ENCODE measurements at places on chromosomes 7 and 10.

- DNase-seq = no peak
Measured at GRCh38 chr10:117552701-117553141, 10.2 kb downstream of the EMX2 start.

DNA sequence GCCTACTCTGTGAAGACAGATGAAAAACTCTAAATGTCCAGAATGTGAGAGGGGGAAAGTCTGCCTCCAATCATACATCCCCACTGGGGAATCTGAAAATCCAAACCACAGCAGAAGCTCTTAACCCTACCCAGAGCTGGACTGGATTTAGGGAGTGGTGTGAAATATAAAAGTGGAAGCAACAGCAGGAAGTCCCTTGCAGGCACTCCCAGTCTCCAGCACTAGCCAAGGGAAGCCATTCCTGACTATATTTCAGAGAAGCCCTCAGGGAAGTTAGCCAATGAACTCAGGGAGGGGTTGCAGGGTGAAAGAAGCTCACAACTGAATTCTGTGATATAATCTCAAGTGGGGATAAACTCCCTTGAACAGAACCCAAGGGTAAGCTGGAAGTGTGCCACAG, 51.5 kb downstream of the CRPPA start:
- DNase-seq = no peak

- DNase-seq = no peak
Measured at GRCh38 chr10:123897146-123897545, 5.5 kb upstream of the CPXM2 start.

DNA sequence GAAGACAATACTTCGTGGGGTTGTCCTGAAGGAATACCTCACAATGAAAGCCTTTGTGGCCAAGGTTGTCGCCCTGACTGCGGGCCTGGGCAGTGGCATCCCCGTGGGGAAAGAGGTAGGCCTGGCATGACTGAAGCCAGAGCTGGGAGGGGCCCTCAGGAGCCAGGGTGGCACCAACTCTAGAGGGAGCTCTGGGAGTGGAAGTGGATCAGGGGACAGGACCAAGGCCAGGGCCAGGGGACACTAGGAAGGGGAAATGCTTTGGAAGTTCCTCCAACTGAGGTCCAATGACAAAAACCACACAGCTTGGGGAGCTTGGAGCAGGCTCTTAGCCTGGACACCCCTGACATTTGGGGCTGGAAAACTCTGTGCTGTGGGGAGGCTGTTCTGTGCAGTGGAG, 5.8 kb downstream of the CLCN1 start:
- no peak for DNase-seq

DNA sequence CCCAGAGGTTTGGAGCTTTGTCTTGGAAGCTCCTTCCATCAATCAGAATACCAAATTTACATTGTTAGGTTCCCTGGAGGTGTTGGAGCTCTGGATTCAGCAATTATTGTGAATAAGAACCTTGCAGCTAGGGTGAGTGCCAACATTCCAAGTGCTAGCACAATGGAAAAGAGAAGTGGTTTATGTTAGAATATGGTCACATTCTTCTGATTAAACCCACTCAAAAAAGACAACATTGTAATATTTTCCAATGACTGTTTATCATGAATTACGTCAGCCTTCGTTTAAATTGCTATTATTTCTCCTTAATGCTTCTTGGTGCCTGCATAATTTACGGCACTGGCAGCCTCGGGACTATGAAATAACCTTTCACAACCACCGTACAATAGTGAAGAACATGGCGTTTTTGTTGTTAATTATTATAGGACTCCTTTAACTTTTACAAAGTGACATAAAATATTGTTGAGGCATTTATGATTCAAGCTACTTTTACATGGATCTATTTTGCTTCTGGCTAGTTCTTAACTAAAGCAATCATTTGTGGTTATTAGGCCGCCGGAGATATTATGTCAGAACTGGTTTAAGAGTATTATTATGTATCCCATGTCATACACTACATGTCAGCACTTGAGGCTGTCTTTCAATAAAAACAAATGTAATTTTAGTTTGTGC, 117.7 kb downstream of the ARID5B start:
- no peak for DNase-seq

DNA sequence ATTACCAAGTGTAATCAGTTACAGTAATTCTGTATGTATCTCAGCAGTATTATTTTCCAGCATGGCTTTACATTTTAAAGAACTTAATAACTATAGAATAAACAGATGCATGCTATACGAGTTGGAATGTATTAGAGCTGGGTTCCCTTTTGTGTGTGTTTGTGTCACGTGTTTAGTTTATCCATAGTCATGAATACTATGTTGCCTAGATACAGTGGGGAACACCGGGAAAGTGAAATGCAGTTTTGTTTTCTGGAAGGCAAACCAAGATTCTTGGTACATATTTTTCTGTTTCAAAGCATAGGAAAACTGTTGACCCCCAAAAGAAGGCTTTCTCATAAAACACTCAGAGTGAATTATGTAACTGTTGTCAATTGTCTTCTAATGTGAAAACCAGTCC, 119.0 kb downstream of the FANK1 start:
- no peak for DNase-seq

DNA sequence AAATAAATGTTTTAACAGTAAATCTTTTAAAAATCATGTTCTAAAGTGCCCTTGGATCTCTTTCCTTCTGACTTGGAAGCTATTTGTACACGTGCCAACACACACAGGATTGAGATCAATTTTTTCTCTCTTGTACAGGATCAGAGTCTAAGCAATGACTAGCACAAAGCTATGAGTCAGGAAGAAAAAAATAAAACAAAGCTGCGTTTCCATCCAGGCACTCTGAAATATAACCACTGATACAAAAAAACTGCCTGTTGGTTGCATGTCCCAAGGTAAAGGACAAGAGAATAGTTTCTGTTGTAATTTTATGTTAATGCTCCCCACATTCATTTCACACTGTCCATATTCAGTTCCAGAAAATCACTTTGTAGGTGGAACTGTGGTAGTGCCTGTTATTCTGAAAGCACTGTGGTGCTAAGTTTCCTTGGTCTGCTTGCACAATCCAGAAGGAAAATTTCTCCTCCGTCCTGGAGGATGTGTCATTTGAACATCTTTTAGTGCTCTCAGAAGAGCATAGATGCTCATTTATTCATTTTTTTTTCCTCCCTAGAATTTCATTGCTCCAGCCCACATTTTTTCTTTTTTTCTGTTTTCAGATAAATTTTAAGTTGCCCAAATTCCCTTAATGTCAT, 113.4 kb downstream of the PLXDC2 start:
- DNase-seq = no peak

DNA sequence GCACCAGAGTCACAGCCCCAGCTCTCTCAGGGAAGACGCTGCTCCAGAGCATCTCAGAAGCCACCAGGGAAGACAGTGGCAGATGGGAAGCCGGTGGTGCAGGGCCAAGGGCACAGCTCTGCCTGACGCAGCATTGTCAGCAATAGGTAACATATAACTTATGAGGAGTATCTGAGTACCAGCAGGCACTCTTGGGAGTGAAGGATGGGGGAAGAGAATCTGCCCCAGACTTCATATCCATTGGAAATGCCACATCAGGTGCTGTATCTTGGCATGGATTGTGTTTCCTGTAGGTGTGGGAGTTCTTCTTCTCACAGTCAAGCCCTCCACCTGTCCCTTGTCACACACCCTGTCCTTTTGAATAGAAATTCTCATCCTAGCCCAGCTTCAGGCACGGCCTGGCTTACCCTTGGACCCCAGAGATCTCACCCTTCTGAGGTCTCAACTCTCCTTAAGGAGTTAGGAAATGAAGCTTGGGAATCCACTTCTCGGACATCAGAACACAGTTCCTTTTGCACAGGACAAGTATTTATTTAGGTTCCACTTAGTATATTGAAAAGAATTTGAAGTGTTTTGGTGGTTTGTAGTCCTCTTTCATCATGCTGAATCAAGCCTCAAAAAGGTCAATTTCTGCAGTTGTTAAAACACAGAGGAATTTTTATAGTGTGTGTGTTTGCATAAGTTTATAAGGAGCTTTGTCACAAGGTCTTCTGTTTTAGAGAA, 9.9 kb downstream of the EPDR1 start:
- DNase-seq = no peak

GRCh38 chr7:106773228-106773627, 91.9 kb upstream of the PIK3CG start:
- no peak for DNase-seq

DNA sequence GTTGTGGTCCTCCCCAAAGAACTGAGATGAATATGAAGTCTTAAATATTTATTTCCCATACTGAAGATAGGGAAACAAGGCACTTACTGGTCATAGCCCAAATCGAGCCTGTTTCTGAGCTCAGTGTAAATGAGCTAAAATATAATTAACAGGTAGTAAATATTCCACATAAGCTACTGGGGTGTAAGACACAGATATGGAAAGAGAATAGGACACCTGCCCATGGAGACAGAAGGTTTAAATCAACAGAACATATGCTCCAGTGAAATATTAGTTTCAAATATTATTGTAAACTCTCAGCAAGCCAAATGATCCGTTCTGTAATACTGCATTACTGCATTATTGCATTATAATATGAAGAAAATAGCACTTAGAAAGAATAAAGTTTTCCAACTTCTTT, 537.9 kb downstream of the ANKRD7 start:
- DNase-seq = no peak

GRCh38 chr10:108393089-108393488, 1228.6 kb upstream of the SORCS1 start:
- no peak for DNase-seq

- DNase-seq = no peak
Measured at GRCh38 chr10:80187060-80187459, 18.3 kb downstream of the ANXA11 start.

DNA sequence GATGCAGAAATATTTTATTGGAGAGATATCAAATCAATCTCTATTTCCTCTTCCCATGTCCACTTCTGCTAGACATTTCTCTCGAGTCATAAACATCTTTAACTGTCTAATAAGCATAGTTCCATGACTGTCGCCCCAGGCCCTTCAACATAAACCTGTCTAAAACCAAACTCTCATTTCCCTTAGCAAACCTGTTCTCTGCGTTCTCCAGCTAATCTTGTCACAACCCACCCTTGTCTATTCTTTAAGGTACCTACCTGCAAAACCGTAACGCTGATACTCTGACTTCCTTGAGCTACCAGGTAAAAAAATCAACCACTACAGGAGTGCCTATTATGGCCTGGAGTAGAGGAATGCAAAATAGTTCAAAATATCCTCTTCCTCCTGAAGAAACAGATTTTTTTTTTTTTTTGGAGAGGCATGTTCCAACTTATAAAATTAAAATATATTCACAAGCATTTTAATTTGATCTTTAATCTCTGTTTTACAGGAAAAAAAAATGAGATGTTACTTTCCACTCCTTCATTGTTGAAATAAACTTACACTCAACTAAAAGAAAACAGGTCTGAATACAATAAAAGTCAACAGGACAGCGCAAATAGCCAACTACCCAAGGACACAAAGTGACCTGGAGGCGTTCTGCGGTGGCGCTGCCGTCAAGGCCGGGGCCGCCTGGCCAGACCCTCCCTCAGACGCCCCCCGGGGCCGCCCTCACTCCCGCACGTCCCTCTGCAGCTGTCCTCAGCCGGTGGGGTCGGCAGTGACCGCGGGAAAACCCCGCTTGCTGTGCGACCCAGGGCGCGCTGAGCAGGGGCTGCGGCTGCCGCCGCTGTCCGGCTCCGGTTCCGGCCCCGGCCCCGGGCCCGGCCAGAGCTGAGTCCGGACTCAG, 765 bp downstream of the SLC25A40 start:
- peak; percentile 15 for DNase-seq

- DNase-seq = no peak
Measured at GRCh38 chr7:143210541-143210940, 11.3 kb upstream of the TAS2R40 start.

GRCh38 chr7:25308906-25309705, 80.8 kb upstream of the NPVF start:
- no peak for DNase-seq

- no peak for DNase-seq
Measured at GRCh38 chr7:12239806-12240205, 28.7 kb downstream of the TMEM106B start.

DNA sequence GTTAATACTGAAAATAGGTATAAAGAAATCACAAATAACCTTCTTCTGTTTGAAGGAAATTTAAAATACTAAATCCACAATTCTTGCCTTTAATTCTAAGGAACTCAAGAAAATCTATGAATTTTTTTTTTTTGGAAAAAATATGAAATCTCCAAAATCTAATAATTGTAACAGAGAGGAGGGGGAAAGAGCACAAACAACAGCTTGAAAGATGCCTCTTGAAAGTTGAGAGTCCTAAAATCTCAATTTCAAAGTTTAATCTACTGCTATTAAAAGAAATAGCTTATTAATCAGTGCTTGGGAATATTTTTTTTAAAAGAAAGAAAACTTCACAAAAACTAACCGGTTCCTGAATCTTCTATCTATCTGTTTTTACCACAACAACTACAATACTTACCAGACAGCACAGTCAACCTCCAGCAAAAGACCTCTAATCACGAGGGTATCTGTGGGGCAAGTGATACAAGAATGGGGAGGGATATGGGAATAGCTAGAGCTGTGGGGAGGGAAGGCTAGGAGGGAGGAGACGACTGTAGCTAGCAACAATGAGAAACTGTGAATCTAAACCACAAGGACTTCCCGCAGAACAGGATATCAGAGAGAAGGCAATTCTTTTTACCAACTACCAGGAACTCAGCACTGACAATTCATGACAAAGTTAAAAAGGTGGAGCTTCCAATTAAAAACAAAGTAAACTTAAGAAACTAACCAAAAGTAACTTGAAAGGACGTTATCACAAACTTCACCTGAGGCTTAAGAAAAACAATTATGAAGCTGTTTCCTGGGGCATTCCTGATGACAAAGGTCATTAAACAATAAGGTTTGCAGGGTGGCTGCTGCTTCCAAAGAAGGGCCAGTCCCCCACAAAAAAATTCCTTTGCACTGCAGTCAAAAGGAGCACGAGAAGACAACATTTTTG, at the start of gene USP54:
USP54 (minus strand) TSS at position 462 of the 919 bp plus-strand sequence. CDS start 15,684 bp downstream, outside the sequence.
- DNase-seq = peak; percentile 33

DNA sequence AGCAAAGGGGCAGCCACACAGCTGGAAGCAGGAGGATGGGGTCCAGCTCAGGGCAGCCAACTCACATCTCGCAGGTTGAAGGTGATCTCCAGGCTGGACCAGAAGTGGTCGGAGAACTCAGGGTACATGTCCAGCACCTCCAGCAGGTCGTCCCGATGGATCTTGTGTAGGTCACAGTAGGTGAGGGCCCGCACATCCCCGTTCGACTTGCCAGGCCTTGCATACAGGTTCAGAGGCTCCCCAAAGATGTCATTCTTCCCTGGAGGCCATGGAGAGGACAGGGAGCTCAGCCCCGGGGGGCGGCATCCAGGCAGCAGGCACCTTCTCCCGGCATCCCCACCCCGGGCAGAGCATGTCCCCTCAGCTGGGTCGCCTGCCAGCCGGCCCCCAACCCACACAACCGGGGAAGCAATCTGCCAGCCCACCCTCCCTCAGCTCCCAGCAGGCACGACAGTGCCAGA, 29.3 kb downstream of the KCNH2 start:
- no peak for DNase-seq

- DNase-seq = no peak
Measured at GRCh38 chr10:35442028-35442427, 105.7 kb downstream of the CCNY start.

DNA sequence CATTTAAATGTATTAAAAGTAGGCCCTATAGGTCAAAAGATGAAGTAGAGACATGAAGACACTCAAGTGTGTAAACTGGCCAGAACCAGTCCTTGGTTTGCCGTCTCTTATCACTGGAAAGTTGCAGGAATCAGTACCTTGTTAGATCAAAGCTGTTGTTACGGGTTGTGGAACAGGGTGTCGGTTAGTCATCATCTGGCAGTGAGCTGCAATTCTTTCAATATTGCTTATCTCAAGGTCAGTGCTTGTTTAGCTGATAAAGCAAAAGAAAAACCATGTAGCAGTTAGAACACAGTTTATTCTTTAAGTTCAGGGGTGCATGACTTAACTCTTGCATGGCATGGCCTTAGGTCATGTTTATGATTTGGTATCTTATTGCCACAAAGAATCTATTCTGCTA, 10.0 kb upstream of the SLC13A1 start:
- no peak for DNase-seq

Data from CD4-positive, alpha-beta T cell treated with Interleukin-12 subunit alpha and Interleukin-12 subunit beta, for 1 hour (primary cell).